RPMI8226 (cell line): ENCODE measurements at places on chromosomes 2 and 18.

DNA sequence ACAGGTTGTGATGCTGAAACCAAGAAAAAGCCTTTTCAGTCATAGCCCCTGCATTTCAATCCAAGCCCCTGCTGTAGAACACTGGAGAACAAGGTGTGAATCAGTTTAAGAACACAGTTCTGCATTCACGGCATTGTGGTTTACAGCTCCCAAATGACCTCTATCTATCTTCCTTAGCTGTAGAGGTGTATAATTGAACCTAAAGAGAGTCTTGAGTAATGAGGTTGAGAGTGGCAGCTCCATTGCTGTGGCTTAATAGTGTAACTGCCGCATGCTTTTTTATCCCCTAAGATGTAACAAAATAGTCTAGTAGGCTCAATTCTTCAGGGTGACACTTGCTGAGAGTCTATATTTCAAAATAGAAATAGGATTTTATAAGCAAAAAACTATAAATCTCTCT, 121.3 kb upstream of the EPHA4 start:
- no peak for DNase-seq

DNA sequence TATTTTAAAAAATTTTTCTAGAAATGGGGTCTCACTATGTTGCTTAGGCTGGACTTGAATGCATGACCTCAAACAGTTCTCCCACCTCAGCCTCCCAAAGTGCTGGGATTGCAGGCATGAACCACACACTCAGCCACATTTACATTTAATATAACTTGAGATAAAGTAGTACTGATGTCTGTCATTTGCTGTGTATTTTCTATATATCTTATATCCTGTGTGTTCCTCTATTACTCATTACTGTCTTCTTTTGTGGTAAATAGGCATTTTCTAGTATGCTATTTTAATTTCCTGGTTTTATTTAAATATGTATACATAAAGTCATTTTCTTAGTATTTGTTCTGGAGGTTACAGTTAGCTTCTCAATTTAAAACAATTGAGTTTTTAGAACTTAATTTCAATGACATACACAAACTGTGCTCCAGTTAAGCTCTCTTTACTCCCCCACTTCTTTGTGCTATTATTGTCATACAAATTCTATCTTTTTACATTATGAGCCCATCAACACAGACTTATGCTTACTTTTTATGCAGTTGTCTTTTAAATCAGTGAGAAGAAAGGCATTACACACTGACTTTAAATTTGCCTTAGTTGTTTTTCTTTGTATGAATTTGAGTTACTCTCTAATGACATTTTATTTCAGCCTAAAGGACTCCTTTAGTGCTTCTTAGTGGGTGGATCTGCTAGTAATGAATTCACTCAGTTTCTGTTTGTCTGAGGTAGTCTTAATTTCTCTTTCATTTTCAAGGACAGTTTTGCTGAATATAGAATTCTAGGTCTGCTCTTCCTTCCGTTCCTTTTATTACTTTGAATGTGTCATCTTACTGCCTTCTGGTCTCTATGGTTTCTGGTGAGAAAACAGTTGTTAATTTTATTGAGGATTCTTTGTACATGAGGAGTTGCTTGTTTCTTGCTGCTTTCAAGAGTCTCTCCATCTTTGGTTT, 6.2 kb upstream of the INPP4A start:
- DNase-seq, result no peak

DNA sequence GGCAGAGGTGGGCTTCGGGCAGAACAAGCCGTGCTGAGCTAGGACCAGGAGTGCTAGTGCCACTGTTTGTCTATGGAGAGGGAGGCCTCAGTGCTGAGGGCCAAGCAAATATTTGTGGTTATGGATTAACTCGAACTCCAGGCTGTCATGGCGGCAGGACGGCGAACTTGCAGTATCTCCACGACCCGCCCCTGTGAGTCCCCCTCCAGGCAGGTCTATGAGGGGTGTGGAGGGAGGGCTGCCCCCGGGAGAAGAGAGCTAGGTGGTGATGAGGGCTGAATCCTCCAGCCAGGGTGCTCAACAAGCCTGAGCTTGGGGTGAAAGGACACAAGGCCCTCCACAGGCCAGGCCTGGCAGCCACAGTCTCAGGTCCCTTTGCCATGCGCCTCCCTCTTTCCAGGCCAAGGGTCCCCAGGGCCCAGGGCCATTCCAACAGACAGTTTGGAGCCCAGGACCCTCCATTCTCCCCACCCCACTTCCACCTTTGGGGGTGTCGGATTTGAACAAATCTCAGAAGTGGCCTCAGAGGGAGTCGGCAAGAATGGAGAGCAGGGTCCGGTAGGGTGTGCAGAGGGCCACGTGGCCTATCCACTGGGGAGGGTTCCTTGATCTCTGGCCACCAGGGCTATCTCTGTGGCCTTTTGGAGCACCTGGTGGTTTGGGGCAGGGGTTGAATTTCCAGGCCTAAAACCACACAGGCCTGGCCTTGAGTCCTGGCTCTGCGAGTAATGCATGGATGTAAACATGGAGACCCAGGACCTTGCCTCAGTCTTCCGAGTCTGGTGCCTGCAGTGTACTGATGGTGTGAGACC, at the start of gene PROC:
Gene PROC (plus strand): TSS at position 128 of the 812 bp plus-strand sequence. CDS start 1,516 bp downstream, outside the sequence.
- DNase-seq, result no peak

- no peak for DNase-seq
Observed at GRCh38 chr2:158129037-158129436, 27.4 kb downstream of the UPP2 start.

DNA sequence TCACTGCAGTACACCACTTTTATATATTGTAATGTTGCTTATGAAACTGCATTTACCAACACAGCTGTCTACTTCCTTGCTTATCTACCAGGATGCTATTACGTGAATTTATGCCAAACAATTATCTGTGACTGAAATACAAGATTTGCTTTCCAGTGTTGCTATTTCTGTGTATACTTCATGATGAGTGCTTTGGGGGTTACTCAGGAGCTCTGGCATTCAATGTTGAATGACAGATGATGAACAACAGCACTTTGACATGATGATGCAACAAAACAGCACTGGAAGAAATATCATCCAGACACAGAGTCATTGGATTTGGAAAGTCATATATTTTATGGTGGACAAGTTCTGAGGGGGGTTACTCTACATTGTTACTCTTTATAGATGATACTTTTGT, 125.8 kb downstream of the NETO1 start:
- no peak for DNase-seq

- no peak for DNase-seq
Observed at GRCh38 chr2:105641389-105641811, 103.3 kb upstream of the NCK2 start.

- no peak for DNase-seq
Observed at GRCh38 chr2:62175728-62176127, 20.2 kb upstream of the B3GNT2 start.

DNA sequence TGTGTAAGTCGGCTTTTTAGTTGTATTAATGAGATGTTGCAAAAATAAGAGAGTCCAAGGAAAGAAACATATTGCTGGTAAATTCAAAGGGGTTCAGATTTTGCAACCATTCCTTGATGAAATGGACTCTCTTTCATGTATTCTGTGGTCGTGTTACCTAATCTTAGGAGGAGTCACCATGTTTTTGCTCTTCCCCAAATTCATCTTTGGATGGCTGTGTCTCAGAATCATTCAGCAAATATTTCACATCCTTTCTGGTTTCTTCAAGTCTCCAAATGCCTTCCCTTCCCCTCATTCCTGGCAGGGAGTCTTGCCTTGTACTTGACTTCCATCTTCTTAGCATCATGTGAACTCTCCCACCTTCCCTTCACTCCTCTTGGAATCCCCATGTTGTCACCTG, 66.1 kb downstream of the PTPRM start:
- DNase-seq, result no peak

DNA sequence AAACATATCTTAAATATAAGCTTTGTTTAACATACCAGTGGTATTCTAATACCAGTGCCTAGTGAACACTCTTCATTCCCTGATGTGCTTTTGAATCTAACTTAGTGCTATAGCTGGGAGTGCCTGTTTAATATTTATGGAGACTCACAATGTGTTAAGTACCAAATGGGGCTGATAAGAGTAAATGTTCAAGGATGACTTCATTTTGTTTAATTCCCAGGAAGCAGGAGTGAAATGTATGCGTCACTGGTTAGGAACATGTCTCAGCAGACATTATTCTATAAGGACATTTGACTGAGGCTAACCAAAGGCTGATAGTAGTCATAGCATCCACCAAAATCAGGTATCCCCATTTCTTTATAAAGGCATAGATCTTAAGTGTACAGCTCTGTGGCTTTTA, 31.7 kb upstream of the LINC00305 start:
- DNase-seq, result no peak

GRCh38 chr2:3545788-3546478, 12.2 kb downstream of the RNASEH1 start:
- DNase-seq, result no peak

- DNase-seq, result no peak
Observed at GRCh38 chr2:55862246-55862645, 61.3 kb downstream of the EFEMP1 start.
